ENCODE measurements at places on chromosomes 6 and 20.

GRCh38 chr6:167472148-167472547, 147.3 kb downstream of the TTLL2 start:
- no peak for DNase-seq

DNA sequence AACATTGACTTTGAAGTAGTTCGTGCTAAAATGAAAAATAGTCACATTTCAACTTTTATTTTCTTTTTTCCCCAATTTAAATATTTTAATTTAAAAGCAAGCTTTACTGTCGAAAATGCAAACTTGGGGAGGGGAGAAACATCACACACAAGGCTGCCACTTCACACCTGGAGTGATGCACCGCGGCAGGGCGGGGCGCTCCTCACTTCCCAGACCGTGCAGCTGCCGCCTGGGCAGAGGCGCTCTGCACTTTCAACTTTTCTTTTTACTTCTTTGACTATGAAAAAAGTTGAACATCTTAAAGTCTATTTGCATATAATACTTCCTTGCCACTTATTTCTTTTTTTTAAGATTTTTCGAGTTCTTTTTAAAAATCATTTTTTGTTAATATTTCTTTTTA, 993.3 kb upstream of the GJE1 start:
- DNase-seq, result no peak

DNA sequence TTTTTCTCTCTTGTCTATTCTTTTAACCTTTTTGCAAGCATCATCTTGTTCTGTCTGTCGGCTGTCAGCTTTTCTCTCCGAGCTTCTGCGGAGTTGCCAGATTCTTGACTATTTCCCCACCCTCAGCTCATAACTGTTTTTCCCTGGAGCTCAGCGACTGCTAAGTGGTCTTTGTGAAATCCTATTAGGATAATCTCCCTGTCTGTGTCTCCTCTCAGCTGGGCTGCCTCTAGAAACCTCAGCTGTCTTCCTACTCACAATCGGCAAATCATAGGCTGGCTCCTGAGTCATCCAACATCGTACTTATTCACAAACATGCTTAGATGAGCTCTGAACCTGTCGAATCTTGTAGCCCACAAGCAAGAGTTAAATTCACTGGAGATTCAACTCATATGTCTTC, 332.3 kb downstream of the PTPRT start:
- DNase-seq, result no peak

- DNase-seq, result no peak
Measured at GRCh38 chr6:88238065-88238464, 71.9 kb upstream of the CNR1 start.

- DNase-seq, result no peak
Measured at GRCh38 chr20:37463726-37464494, 57.1 kb upstream of the NNAT start.

DNA sequence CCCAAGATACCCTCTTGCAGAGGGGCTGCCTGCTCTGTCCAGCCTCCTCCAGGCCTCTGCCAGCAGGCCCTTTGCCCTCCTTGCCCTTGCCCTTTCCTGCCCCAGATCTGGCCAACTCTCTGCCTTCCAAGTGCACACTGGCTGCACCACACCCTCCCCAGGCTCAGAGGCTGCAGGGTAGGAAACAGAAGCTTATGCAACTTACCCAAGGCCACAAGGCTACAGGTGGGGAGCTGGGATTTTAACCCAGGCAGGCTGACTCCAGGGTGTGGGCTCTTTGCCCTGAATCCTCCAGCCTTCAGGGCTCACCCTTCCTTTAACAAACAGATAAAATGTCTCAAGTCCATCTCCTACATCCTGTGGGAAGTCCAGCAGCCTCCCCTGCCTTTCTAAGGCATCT, 14.5 kb upstream of the TRAF3IP2 start:
- DNase-seq, result no peak

DNA sequence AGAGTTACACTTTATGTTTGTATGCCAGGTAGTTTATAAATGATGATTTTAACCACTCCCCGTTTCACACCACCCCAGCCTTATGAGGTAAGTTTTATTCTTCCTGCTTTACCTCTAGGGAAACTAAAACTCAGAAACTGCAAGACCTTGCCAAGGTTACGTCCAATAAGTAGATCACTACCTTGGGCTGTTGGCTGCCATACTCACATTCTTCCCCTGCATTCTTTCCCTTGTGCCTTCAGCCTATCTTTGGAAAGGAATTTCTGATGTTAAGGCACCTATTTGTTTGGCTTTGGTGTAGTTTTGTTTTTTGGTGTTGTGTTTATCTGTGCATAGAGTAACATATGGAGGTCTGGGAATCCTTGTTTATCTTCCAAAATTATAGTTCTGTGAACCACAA, 122.1 kb downstream of the UST start:
- DNase-seq, result no peak

GRCh38 chr20:56433221-56433879, 21.3 kb downstream of the CASS4 start:
- no peak for DNase-seq

- no peak for DNase-seq
Measured at GRCh38 chr20:61788343-61788742, 277.3 kb downstream of the TAF4 start.

GRCh38 chr20:36819659-36820058, 46.1 kb upstream of the DSN1 start:
- no peak for DNase-seq

DNA sequence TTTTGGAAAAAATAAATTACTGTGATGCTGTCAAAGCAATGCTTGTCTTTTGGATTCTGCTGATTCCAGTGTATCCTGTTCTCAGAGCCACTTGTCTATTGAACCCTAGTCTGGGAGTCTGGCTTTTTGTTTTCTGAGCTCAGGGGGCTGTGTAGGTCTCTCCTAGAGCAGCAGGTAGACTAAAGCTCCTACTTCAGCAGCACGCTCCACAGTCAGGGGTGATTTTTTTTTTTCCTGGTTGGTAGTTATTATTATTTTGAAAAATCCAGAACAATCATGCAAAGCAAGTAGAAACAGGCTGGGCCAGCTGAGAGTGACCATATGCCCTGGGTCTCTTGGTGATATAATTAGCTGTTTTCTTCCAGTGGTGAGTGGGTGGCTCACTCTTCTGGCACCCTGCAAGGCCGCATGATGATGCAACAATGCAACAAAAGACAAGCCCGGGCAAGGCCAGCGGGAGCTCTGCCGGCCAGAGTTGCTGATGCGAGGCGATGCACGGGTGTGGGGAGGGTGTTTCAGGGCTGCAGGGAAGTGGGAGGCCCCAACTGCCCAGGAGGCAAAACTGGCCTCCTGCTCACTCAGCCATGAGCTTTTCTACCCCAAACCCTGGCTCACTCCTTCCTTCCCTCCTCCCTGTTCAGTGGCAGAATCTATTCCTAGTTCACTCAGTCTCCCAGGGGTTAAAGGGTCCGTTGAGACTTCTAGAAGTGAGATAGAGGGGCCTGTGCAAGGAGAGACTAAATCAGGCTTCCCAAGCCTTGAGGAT, 11.5 kb upstream of the CDKN1A start:
- no peak for DNase-seq

DNA sequence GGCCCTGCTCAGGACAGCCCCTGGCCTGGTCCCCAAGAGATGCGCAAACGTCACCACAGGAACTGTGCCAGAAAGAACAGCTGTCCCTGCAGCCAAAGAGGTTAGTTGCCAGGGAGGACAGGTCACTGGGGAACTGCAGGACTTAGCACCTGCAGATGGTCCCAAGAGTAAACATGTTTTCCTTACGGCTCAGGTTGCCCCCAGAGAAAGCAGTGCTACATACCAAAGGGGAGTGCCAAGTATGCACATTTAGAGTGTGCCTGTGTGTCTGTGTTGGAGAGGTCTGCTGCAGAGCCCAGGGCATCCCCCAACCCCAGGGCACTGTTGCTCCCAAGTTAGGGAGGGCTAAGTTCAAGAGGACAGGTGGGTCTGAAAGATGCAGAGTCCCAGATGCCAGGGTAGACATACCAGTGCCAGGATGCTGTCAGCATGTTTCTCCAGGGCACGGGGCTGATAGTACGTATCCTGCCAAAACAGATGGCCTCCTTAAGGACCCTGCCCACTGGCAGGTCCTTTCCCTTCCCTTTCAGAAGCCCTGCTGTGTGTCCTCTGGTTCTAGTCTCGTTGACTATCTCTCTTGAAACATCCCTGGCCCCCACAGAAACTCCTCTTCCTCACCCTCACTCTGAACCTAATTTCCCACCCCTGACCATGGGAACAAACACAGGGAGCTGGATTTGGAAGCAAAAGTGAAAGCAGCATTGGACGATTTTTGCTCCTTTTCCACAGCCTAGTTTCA, 1.3 kb downstream of the ABHD16A start:
- DNase-seq, result no peak

DNA sequence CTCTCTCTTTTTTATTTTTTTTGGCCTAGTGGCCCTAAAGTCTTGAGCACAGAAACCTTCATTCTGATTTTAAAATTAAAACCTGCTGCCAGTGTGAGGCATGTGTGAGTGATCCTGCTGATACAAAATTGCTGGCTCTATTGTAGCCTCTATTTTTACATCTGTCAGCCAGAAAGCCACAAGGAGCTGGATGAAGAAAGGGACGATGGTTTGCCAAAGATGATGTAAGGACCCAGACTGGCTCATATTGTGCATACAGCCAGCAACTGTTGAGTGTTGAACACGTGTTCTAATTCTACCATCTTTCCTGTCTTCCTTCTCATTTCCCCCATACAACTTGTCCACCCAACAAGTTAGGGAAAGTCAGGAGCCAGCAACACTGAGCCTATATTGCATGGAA, 40.8 kb upstream of the ATXN1 start:
- DNase-seq, result no peak

- no peak for DNase-seq
Measured at GRCh38 chr6:90729057-90729456, 142.2 kb upstream of the MAP3K7 start.

All from stimulated activated CD4-positive, alpha-beta T cell treated with anti-CD3 and anti-CD28 coated beads, Interleukin-1b, Interleukin-23, amount 100 ng/mL, for 1 hour (primary cell).